GM13976 (cell line): ENCODE measurements at places on chromosomes 3 and 15.

DNA sequence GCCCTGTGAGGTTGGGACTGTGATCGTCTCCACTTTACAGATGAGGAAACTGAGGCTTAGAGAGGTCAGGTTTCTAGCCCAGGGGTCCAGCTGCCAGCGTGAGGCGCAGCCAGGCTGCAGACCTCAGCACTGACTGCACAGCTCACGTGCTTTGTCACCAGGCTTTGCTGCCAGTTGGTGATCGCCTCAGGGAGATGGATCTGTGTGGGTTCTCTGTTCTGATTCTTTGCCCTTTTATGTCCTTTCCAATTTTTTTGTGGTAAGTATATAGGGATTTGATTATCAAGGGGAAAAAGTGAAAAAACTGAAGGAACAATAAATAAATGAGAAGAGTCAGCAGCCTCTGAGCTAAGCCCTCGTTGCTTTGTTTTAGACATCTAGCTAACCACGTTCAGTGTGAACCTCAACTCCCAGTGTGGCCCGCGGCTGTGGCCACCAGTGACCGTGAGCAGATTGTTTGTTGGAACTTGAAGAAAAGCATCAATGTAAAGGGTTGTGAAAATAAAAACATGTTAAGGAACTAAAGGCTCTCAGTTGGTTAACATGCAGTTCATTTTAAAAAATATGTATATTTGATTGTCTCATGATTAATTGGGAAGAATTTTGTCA is 117.6 kb downstream of the PDE8A start:
- DNase-seq = no peak

DNA sequence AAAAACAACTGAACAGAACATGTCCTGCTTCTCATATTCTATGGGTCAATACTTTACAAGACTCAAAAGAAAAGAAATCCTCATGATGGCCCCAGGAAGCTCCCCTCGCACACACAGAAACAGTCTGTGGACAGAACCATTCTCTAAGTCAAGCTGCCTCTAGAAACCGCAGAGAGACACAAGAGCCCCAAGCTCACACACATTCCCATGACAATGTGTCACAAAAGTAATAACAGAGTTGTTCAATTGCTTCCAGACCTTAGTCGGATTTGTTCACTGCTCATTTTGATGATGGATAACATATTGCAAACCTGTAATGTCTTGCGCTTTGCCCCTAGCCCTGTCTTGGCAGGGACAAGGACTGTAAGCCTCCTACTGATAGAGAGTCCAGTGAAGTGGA is 60.9 kb downstream of the UMPS start:
- no peak for DNase-seq

GRCh38 chr3:99319450-99319849 is 318.9 kb upstream of the COL8A1 start:
- DNase-seq = no peak

DNA sequence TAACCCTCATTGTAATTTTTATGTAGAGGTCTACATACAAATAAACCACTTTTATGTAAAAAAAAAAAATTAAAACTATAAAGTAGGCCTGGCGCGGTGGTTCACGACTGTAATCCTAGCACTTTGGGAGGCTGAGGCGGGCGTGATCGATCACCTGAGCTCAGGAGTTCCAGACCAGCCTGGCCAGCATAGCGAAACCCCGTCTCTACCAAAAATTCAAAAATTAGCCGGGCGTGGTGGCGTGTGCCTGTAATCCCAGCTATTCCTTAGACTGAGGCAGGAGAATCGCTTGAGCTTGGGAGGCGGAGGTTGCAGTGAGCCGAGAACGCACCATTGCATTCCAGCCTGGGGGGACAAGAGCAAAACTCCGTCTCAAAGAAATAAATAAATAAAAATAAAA is 766 bp upstream of the SLC12A6 start:
- no peak for DNase-seq

DNA sequence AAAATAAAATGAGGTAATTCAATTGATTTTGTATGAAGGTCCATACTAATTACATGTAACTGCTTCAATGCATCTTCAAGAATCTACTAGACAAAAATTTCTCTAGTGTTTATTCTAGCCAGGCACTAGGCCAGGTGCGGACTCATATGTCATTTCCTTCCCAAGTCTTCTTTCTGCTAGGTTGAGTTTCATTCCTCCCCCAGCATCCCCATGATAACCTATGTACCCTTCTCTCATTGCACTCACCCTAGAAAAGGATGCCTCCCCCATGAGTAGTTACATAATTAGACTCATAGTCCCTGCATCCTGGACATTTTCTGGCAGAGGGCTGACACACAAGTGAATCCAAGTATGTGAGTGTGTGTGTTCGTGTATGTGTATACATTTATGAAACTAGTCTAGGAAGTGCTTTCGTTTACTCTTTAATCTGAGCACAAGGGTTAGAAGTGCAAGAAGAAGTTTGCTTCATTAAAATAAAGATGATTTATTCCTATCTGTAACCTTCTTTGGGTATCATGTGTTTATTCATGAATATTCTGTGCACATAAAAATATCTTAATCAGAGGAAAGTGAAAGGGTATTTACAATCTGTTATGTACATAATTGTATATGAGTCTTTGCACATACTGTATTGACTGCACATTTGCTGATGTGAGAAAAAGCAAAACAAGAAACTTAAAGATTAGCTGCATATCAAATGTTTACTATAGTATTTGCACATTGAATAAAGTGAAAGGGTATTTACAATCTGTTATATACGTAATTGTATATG is 585.6 kb upstream of the ZNF717 start:
- no peak for DNase-seq

DNA sequence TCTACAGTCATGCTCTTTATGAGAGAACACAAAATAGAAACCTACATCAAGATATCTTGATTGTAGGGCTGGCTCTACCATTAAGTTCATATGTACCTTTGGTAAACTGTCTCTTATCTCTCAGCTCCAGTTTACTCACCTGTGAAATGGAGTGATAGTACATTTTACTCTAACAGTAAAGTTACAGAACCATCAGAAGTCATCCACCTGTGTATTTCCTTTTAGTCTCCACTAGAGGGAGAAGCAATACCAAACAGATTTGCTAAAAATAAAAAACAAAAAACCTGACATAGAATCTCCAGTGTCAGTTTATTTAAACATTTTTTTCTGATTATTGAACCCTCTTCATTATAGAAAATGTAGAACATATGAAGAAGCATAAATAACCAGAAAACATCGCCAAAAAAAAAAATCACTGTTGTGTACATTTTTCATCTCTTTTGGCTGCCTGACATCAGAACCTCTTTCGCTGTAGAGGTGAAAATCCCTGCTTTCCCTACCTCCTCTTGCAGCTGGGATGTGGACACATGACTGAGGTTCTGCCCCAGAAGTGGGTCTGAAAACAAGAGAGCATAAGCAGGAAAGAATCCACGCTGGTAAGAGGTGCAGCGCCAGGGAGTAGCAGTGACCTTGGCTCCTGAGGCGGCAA is 48.7 kb upstream of the WDR72 start:
- DNase-seq = peak; percentile 16
